Frontal cortex (tissue), 4 donors: ENCODE measurements at places on chromosomes 1 and 21.

DNA sequence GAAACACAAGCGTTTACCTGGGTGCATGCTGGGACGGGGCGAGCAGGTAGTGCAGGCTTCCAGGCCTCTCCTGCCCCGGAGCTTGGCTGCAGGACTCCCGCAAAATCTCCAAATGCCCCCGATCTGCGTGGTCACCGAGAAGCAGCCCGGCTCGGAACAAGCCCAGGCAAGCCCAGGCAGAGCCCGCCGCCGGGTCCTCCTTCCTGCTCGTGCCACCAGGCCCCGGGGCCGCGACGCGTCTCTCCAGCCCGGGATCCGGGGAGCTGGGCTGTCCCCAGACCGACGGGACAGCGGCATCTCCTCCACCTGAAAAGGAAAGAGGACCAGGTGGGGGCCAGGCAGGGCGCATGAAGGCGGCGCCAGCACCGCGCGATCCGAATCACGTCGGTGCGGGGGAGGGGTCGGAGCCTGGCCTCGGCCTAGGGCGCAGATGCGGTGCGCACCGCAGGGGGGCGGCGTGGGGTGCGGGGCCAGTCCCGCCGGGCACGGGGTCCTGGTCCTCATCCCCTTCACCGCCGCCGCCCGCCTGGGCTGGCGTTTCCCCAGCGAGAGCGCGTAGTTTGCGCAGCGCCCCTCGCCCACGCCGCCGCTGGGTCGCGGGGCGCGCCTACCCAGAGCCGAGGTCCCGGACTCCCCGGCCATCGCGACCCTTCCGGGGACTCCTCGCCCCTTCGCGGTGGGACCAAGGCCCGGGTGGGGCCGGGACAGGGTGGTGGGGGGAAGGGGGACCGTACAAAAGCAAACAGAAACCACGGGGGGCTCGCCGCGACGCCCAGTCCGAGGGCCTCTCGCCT lies 52.4 kb upstream of the H6PD start:
- DNase-seq, result peak; percentile 54

GRCh38 chr1:24846671-24847070 lies 83.4 kb downstream of the RUNX3 start:
- DNase-seq, result no peak

GRCh38 chr1:169877800-169878491 lies 15.8 kb downstream of the SCYL3 start:
- DNase-seq, result no peak

- no peak for DNase-seq
Observed at GRCh38 chr1:221172841-221173240, 293.6 kb downstream of the HLX start.

- DNase-seq, result no peak
Observed at GRCh38 chr1:25134801-25135461, 97.4 kb downstream of the SYF2 start.

DNA sequence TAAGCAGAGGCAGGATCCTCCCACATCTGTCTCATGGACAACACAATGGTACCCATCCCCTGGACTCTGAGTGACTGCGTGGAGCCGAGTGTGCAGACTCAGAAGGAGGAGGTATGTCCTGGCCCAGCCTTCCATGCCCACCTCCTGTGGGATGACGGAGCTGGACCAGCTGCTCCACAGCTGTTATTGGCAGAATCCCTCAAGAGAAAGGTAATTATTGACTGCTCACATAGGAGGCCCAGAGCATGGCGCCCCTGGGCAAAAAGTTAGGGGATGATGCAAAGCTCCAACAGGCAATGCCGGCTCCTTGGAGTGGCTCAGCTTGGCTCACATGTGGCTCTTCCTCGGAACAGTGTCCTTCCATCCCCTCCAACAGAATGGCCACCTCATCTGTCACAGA lies 12.2 kb upstream of the ACTRT2 start:
- DNase-seq, result no peak

GRCh38 chr1:186188004-186188539 lies 187.0 kb downstream of the TPR start:
- no peak for DNase-seq

GRCh38 chr1:119367432-119368124 lies 1.0 kb upstream of the HAO2 start:
- DNase-seq, result no peak

GRCh38 chr1:47227341-47228232 lies 4.4 kb downstream of the TAL1 start:
- no peak for DNase-seq

DNA sequence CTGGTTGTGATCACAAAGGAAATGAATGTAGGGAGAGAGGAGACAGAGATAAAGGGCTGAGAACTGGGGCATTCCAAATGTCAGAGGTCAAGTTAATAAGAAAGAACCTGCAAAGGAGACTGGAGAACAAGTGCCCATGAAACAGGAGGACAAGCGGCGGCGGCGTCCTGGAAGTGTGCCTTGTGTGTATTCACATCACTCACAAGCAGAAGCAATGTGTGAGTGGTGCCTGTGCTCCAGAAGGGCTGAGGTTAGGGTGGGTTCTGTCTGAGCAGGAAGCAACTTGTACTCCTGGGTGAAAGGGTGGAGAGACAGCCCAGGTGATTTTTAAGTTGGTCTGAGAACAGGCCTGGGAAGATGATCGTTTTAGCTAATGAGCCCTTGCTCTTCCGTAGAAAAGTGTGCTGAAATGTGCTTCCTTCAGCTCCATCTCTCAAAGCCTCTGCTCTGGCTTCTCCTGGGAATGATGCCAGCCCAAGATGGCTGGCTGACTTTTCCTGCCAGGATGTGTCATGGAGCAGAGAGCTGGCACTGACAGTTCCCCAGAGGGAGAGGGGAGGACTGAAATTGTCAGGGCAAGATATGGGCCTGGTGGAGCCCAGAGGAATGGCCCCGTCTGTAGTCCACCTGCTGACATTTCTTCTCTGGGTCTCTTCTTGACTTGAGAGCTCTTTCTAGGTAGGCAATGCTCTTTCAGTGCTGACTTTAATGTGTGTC lies 25.1 kb upstream of the PLEKHA6 start:
- DNase-seq, result no peak

DNA sequence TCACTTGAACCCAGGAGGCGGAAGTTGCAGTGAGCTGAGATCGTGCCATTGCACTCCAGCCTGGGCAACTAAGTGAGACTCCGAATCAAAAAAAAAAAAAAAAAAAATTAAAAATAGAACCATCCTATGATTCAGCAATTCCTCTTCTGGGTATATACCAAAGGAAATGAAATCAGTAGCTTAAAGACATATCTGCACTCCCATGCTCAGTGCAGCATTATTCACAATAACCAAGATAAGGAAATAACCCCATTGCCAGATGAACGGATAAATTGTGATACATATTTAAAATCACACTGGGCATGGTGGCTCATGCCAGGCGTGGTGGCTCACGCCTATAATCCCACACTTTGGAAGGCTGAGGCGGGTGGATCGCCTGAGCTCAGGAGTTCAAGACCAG lies 23.8 kb downstream of the ALDH9A1 start:
- DNase-seq, result no peak

GRCh38 chr1:3183813-3184212 lies 114.8 kb downstream of the PRDM16 start:
- DNase-seq, result no peak

- DNase-seq, result no peak
Observed at GRCh38 chr1:40706626-40707025, 15.1 kb downstream of the NFYC start.

GRCh38 chr1:70034403-70034802 lies 171.0 kb downstream of the LRRC40 start:
- DNase-seq, result no peak

DNA sequence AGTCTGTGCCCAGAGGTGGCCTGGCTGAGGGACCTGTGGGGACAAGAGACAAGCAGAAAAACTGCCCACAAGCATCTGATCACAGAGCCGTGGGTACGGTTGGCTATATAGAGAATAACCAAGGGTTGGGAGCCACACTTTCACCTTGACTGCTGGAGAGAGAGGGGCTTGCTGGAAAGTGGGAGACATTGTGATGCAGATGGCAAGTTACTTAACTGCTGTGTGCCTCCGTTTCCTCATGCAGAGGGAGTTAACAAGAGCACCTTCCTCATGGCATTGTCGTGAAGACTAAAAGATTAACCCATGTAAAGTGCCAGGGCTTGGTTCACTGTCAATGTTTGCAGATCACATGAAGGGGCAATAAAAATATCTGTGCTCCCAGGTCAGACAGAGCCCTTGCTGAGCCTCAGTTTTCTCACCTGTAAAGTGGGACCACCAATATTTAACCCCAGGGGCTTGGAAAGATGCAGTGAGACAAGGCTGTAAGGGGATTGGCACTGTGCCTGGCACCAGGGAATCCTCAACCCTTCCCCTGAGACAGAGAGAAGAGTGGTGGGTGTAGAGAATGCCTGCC lies 52.8 kb downstream of the SDC3 start:
- DNase-seq, result no peak

- DNase-seq, result peak; percentile 85
Observed at GRCh38 chr1:151839457-151840403, at the start of gene C2CD4D. Gene C2CD4D, minus strand, starts transcription at chr1:151839820. Its CDS starts 831 bp downstream, at chr1:151838989.

- no peak for DNase-seq
Observed at GRCh38 chr21:46248422-46248782, 19.8 kb upstream of the LSS start.

DNA sequence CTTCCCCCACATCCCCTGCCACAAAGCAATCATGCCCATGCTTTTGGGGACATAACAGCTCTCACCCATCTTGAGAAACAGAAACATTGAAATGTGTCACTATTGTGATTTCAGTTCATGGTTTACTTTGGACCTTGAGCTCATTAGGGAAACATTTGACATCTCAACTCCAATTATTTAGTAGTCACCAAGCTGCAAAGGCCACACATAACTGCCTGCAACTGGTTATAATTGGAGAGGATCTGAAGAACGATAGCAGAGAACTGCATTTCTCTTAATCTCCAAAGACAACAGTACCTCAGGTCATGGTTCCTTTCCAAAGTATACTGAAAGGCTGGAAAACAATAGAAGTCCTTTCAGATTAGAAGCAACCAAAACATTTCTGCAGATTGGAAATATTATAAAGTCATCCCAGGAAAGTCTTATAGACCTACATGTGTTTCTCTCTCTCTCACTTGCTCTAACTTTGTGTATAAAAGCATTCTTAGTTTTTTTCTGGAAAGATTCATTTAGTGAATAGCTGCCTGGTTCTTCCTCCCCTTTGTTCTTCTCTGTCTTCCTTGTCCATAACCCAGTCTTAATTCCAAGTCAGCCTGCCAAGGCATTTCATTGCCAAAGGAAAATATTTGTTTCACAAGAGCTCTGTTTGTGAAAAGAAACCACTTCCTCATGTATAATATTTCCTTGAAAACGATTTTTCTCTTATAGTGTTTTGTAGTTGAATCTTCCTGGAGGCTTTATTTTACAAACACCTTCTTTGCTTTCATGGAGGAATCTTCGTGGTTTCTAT lies 426.8 kb downstream of the ADGRL2 start:
- DNase-seq, result no peak

DNA sequence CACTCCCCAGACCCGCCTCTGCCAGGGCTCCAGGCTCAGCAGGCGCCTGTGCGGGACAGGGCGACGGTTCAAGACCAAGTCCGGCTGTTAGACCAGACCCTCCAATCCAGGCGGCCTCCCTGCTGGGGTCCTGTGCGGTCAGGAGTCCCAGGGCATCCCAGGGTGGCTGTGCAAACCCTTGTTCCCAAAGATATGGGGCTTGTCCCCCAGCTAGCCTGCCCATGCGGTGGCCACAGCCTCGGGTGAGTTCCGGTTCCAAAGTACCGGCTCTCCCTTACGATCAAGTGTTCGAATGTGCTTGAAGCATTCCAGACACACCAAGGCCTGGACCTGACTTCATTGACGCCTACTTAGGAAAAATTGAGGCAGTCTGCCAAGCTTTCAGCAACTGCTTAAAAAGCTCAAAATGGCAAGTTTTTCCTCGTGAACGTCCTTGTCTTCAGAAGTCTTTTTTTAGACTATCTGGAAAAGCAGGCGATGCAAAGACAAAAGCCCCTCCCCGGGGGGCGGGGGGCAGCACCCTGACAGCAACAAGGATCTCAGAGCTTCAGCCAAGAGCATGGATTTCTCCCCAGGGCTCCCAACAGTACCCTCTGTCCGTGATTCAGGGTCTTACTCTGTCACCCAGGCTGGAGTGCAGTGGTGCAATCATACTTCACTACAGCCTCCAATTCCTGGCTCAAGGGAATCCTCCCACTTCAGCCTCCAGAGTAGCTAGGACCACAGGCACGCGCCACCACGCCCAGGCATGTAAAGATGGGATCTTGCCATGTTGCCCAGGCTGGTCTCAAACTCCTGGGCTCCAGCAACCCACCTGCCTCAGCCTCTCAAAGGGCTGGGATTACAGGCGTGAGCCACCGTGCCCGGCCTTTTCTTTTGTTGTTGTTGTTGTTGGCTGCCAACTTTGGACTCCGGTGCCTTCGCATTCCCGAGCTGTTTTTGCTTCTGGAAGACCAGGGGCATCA lies 2.3 kb downstream of the FAAP20 start:
- no peak for DNase-seq

- no peak for DNase-seq
Observed at GRCh38 chr1:19942657-19943056, 19.2 kb upstream of the PLA2G2E start.

- no peak for DNase-seq
Observed at GRCh38 chr21:45418301-45419071, 13.5 kb downstream of the COL18A1 start.

DNA sequence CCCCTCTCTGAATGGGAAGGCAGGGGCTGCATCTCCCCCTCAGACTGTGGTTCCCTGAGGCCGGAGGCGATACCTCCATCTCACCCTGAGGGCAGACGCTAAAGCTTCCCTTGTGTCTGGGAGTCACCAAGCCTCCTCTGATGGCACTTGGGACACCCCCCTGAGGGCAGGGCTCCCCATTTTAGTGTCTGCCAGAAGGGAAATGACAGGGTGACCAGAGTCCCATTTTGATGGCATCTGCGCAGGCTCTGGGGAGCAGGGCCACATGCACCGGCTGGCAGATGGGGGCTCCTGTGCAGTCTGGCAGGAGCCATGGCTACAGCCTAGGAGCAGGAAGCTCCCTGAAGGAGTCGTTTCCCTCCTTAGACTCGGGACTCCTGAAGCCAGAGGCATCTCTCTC lies 1.7 kb downstream of the S100A2 start:
- no peak for DNase-seq

DNA sequence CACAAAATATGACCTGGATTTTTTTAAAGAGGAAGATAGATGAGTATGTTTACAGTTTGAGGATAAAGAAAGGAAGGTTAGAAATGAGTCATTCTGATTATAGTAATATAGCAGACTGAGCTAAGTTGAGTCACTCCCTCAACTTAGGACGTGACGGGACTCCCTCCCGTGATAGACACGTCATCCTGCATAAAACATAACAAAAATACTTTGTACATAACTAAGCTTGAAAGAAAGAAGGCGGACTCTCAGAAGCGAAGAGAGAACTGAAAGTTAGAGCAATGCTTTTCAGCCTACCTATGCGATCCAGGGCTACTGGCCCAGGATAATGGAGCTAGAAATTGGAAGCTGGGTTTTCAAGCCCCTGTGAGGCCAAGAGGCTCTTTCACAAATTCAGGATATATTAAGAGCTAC lies 53.0 kb upstream of the DESI2 start:
- DNase-seq, result peak; percentile 18
